Stimulated activated CD8-positive, alpha-beta memory T cell treated with anti-CD3 and anti-CD28 coated beads, Interleukin-7, amount 100 ng/mL, for 1 hour (primary cell): ENCODE measurements at places on chromosomes 6 and 20.

GRCh38 chr6:158488065-158488464 is 71.8 kb upstream of the TMEM181 start:
- DNase-seq: no peak

- no peak for DNase-seq
Observed at GRCh38 chr6:167568407-167569024, 243.6 kb downstream of the TTLL2 start.

DNA sequence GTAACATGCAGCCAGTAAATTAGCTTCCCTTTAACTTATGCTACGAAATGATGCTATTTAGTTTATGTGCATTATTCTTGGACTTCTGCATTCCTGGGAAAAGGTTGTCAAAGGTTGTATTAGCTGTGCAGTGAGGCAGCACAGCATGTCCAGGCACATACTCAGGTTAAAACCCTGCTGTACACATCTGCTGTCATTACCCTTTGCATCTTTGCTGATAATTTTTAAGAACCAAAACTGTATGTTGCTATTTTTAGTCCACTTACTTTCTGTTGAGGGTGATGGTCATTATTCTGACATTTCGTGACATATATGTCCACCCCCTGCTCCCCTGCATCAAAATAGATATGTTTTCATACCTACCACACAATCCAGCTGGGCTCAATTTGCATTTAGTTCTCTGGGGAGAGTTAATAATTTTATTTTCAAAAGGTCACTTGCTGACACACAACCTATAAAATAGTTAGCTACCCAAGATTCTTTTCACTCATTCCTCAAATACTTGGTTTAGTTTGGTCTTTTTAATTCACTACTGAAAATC is 142.5 kb upstream of the SPACA1 start:
- no peak for DNase-seq

DNA sequence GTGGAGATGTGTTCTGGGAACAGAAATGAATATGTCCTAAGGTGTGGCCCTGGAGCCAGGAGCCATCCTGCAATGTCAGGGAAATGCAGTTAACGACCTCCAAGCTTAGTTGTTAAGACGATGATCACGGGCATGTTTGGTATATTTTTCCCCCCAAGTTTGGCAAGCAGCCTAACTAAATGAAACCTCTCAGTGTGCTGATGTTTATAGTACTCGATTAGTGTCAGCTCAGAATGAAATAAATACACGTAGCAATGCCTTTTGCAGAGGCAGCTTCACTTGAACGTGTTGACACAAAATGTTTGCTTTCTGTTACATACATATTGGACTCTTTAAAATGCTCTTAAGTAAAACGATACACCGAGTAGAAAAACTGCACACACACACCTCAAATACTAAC is 76.2 kb upstream of the OLIG3 start:
- DNase-seq: no peak

DNA sequence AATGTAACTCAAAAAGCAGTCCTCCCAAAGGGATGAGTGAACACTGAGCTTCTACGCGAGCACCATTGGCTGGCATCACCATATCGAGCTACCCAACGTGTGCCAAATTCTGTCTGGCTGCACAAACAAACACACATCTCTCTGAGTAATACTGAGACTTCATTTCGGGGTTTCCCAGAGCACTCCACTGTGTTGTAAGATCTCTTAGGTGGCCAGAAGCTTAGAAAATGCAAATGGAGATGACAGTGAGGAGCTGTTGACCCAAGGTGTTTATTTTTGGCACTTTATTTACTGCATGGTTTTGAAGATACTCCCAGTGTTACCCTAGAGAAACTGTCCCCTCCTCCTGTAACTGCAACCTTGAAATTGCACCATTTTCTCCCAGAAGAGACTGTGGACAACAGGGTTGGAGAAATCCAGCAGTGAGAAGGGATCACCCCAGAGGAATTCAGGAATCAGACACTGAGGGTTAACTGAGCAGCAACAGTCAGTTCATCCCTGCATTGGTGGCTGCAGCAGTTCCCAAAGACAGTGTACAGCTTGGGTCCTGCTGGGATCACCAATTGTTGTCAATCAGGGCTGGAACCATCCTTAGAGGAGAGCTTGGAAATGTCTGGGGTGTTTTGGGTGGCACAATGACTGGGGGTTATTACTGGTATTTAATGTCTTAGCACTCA is 1.0 kb upstream of the RIPOR2 start:
- no peak for DNase-seq

GRCh38 chr6:35512740-35513139 is at the start of gene TULP1:
Gene TULP1 (minus strand): TSS chr6:35512896. CDS start chr6:35512858, 38 bp downstream.
- DNase-seq: no peak

- no peak for DNase-seq
Observed at GRCh38 chr6:138421608-138422007, 17.6 kb downstream of the HEBP2 start.

DNA sequence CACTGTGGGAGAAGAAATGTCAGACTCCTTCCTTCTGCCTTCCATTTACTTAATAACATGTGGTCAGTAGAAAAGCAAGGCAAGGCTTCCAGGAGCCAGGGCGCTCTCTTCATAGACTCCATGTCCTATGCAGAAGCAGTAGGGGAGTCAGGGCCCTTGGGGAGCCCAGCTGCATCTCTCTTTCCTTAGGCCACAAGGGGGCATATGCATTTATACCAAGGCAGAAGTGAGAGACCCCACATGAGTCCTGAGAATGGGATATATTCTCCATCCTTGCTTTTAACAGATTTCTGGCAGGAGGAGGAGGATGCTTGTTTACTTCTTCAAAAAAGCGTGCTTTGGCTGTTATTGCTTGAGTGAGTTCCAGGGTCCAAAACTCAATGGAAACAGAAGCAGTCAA is 198.5 kb downstream of the HIVEP2 start:
- DNase-seq: peak; percentile 10

DNA sequence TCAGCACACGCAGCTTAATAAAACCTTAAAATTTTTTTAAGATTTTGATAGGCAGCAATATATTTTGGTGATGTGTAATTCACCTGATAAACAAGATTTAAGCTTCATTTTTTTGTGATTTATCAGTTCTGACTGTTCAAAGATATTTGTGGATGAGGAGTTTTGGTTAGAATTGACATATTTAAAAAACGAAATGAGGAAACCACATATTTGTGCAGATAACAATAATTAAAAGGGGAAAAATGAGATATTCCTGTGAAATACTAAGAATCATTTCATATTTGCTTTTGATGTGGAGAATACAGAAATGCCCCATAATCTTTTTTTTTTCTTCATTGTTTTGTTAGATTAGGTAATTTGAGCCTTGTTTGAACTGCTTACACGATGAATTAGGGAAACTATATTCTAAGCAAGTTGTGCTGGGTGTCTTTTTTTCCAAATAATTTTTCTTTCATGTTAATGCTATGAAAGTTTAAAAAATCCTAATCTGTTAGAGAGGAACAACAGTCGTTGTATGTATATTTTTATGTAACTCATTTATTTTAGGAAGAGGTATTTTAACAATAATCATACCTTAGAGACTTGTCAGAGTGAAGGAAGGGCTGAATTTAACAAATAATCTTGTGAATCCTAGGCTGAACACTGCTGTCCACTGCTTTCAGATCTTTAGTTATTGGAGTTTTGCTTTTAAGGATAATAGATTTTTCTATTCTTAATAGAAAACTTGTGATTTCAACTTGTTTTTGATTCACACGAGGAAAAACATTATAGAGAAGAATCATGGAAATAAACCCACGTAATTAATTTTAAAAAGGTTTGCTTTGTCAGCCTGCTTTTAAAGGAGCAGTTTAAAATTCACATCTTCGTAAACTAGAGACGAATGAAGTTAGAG is 4.0 kb downstream of the ARID1B start:
- no peak for DNase-seq

- no peak for DNase-seq
Observed at GRCh38 chr20:15913391-15914025, 659.7 kb downstream of the KIF16B start.

GRCh38 chr6:159762681-159763293 is 942 bp downstream of the ACAT2 start:
- no peak for DNase-seq

DNA sequence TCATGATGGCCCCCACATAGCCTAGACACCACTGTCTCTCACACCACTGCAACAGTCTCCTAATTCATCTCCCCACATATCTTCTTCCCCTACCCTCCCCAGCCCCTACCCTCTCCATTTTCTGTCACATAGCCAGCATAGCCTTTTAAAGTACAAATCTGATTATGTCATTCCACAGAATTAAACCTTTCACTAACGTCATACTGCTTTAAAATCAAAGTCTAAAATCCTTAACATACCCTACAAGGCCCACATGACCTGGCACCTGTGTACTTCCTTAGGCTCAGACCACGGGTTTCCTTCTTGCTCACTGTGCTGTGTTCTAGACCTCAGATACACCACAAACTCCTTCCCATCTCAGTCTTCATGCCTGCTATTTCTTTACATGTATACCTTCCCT is 5.9 kb downstream of the OSTM1 start:
- DNase-seq: no peak

DNA sequence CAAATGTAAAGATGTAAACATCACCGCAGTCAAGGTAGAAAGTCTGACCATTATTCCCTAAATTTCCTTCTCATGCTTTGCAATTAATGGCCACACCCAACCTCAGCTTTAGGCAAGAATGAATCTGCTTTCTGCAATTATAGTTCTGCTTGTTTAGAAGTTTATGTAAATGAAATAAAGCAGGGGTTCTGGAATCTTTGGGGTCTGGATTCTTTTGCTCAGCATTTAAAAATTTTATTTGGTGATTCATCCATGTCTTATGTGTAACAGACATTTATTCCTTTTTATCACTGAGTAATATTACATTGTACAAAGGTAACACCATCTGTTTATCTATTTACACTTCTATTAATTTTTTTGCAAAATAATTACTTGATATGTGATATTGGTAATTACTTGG is 613.6 kb downstream of the UTRN start:
- DNase-seq: no peak

GRCh38 chr6:156396068-156396771 is 381.0 kb upstream of the ARID1B start:
- DNase-seq: no peak

GRCh38 chr6:34525431-34526175 is 30.5 kb downstream of the SPDEF start:
- DNase-seq: no peak

DNA sequence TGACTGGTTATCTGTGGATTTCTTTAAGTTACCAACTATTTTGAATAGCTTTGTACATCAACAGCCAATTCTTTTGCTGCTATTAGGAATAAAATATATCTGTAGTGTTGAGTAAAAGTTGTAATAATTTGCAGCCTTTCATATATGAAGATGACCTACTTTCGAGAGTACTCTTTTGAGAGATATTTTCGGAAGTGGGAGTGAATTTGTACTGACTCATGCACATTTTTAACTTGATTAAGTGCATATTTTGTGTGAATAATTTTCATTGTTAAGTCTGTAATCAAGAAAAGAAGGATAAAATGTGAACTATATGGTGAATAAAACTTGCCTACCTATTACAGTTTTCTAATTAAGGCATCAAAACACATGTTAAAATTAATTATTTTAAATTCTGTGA is 51.9 kb downstream of the L3MBTL3 start:
- no peak for DNase-seq

- no peak for DNase-seq
Observed at GRCh38 chr20:39105551-39105950, 143.4 kb downstream of the DHX35 start.

- DNase-seq: no peak
Observed at GRCh38 chr6:116445102-116445501, 16.1 kb upstream of the CALHM6 start.

DNA sequence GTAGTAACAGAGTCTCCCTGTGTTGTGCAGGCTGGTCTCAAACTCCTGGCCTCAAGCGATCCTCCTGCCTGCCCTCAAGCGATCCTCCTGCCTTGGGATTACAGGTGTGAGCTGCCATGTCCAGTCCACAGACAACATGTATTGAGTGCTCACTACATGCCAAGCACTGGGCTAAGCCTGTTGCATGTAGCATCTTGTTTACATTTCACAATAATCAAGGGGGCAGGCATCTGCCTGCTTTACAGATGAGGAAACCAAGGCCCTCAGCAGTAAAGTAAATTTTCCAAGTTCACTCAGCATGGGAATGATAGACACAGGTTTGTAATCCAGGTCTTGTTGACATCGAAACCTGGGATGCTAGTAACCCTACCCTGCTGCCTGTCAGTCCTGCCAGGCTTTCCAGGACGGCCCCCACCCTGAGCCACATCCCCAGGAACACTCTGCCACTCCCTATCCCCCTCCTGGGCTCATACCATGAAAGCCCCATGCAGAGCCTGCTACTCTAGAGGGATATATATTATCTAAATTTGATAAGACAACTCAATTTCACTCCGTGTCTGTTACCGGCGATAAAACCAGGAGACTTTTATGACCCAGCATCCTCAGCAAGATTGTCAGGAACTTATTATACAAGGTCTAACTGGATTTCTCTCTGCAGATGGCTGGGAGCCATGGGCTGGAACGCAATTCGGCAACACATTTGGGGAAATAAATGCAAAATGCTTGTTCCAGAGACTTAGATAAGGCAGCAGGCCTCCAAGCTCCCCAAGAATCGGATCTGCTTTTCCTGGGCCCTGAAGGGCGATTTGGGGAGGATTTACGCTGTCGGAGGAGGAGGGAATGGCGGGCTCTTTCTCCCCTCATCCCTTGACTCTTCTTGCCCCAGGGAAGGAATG is 30.4 kb downstream of the CD40 start:
- no peak for DNase-seq

GRCh38 chr6:20575704-20576451 is 41.6 kb downstream of the CDKAL1 start:
- DNase-seq: no peak

GRCh38 chr20:52738081-52738480 is 234.1 kb upstream of the TSHZ2 start:
- DNase-seq: no peak

DNA sequence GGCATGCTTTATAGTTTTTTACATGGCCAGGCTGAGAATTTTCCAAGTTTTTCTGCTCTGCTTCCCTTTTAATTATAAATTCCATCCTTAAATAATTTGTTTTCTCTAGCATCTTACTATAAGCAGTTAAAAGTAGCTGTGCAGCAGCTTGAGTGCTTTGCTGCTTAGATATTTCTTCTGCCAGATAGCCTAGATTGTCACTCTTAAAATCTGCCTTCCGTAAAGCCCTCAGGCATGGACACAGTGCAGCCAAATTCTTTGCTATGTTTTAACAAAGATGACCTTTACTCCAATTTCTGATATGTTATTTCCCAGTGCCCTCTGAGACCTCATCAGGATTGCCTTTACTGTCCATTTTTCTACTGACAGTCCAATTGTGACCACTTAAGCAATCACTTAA is 92.6 kb upstream of the SGK1 start:
- no peak for DNase-seq

DNA sequence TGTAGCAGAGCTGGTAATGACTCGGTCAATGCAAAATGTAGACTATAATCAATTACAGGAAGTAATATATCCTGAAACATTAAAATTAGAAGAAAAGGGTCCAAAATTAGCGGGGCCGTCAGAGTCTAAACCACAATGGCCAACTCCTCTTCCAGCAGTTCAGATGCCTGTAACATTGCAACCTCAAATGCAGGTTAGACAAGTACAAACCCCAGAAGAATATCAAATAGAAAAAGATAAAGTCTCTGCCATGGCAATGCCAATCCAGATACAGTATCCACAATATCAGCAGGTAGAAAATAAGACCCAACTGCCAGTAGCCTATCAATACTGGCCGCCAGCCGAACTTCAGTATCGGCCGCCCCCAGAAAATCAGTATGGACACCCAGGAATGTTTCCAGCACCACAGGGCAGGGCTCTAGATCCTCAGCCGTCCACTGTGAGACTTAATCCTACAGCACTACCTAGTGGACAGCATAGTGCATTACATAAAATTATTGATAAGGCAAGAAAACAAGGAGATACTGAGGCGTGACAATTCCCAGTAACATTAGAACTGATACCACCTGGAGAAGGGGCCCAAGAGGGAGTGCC is 158.4 kb downstream of the GPX5 start:
- no peak for DNase-seq
